ENCODE measurements at places on chromosomes 2 and 18.

GRCh38 chr2:143524119-143524553 lies 394.9 kb downstream of the ARHGAP15 start:
- DNase-seq: no peak

DNA sequence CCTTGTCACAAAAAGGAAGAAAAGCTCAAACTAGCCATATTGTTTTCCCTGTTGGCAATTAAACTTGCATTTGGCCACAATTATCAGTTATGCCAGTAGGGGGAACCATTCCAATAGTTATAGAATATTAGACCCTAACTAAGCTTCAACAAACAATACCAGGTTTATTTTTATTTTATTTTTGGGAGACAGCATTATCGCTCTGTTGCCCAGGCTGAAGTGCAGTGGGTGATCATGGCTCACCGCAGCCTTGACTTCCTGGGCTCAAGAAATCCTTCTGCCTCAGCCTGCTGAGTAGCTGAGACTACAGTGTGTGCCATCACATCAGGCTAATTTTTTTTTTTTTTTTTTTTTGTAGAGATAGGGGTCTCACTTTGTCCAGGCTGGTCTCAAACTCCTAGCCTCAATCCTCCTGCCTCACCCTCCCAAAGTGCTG lies 102.1 kb downstream of the ATAD2B start:
- no peak for DNase-seq

DNA sequence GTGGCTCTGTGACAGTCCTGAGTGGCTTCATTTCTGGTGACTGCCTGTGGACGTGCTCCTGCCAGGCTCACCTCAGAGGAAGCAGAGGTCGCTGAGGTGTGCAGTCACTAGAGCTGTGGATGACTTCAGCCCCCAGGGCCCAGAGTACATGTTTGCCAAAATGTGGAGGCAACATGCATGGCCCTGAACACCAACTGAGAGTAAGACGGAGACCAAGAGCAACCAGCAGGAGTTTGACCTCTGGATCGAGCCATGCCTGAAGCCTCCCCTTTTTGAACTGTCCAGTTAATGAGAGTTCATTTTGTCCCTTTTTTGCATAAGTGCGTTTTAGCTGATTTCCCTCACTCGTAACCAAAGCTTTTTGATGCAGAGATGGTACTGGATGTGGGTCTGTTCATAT lies 184.9 kb downstream of the RTP5 start:
- DNase-seq: no peak

GRCh38 chr18:12478269-12479047 lies 70.7 kb downstream of the PRELID3A start:
- no peak for DNase-seq
